ENCODE measurements at places on chromosomes 11 and 22.
A peak's percentile ranks its signal among the peaks of the same experiment; 100 is the strongest.

- DNase-seq, result no peak
Measured at GRCh38 chr11:63494975-63495374, 4.0 kb upstream of the PLAAT5 start.

DNA sequence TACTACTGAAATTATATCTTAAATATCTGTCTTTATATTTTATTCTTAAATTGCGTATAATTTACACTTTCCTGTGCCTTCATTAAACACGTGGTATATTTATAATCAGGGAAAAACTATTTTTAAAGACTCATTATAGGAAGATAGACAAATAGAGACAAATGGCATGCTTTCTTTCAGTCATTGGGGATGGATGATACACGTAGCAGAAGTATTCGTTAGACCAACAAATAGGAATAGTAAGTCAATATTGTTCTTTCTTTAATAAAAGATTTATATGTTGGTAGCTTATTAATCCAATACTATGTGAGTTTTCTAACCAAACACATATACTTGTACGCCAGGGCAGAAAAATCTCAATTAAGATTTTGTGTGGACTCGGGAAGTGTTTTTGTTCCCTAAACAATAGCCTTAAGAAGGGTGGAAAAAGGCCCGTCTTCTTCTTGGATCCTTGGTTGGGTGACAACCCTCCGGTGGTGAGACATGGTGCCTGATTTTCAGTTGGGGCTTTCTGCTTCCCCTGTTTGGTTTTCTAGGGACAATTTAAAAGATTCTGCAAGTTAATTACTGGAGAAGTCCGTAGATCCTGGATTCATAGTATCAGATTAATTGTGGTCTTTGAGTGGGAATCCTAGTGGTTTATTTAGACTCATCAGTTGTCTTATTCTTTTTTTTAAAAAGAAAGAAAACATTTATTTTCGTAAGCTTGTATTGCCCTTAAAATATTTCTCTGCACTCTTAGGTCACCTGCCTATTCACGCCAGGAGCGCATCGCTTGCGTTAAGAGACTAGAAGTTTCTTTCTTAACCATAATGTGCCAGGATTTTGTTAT, 83.5 kb upstream of the WNT7B start:
- no peak for DNase-seq

- peak; percentile 13 for DNase-seq
Measured at GRCh38 chr11:107783121-107783520, 71.3 kb upstream of the SLN start.

- no peak for DNase-seq
Measured at GRCh38 chr11:94513091-94513490, 830 bp downstream of the C11orf97 start.

DNA sequence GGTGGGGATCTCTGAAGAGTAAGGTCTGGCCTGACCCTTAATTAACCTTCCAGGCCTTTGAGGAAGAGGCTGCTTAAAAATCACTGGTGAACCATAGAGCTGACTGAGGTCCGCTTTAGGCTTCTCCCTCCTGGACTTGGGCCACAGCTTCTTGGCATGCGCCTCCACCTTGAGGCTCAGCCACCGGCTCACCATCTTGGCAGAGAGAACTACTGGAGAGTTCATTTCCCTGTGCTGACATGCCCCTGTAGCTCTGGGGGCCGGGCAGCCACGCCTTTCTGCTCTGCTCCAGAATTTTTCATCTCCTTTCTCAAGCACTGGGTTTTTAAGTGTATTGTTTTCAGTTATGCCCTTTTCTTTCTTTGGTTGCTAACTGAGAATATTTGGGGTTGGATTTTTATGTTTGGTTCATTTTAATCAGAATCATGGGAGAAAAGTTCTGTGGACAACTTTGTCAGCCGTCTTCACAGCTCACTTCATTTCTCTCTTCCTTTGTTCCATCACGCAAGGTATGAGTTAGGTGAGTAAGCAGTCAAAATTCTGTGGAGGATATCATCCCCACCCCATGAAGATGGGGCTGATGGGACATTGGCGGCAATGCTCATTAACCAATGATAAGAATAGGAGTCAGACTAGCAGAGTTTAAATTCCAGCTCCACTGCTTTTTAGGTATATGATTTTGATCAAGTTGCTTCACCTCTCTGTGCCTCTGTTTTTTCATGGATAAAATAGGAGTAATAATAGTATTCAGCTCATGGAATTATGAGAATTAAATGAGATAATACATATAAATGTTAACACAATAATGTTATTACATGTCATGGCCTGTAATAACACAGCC, 103.9 kb downstream of the DBX1 start:
- no peak for DNase-seq

DNA sequence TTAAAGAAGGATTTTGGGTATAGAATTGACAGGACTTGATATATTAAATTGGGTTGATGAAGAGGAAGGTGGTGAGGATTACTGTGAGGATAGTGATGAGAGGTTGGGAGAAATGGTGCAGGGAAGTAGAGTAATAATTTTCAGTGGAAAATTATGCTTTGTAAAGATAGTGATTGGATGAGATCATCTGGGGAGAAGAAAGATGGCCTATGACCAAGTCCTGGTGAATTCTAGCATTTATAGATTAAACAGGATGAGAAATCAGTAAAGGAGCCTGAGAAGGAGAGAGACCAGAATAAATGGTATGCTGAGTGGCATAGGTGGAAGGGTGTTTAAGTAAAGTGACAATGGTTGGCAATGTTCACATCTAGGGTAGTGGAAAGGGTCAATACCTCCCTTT, 15.0 kb downstream of the IPO7 start:
- no peak for DNase-seq

DNA sequence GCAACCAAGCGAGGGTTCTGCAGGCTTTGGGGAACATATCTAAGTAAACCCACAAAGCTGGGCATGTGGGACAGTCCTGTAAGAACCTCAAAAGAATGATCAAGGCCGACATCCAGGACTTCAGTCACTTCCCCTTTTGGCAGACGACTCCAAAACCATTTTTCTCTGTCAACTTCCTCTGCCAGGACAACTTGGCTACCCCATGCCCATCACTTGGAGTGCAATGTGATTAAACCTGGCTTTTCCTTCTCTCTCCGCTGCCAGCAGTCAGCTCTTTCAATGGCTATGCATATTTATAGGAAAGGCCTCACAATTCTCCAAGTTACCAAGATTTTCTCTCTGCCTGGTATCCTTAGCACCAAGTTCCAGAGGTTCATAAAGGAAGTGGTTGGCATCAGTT, 78.9 kb downstream of the C11orf58 start:
- DNase-seq, result no peak

DNA sequence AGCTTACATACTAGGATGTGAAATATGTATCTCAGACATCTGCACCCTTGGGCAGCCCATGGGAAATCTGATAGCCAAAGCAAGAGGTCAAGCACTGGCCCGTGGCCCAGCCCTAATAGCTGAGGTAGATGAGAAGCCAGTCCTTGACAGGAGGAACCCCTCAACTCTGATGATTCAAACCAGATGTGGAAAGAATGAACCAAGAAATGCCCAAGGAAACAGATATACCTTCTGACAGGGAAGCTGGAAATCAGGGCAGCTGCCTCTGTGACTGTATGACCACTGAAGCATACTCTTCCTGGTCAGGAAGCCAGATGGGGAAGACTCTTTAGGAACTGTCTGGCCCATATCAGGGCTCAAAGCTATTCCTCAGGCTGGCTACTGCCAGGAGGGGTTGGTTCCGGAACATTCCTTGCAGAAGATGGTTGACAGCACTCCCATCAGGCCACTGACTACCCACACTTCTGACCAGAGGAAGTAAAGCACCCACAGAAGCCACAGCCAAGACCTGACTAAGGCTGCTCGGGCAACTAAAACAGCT, 124.2 kb downstream of the SWAP70 start:
- peak; percentile 89 for DNase-seq

DNA sequence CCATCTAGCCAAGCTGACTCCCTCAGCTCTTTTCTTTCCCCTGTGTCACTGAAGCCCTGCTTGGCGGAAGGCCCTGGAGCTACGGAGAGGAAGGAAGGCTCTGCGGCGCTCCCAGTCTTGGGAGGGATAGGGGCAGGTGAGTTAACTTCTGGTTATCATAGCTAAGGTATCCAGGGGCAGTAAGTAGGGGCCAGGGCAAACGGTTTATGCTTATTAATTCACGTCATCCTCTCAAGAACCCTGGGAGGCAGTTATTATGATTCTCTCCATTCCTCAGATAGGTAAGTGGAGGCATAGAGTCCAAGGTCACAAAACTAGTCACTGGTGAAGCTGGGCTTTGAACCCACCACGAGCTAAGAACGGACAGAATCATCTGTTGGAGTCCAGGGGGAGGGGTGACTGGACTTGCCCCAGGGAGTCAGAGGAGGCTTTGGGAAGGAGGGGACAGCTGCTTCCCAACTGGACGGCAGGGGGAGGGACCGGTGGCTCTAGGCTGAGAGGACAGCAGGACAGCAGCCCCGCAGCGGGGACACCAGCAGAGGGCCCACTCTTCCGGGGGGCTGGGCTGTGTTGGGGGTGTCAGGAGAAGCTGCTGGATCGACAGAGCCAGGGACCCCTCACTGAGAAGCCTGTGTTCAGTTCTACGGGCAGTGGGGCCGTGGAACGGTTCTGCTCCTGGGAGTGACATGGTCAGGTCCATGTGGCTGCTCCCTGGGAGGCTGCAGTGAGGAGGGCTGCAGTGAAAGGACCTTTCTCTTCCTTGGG, 3.5 kb downstream of the BAIAP2L2 start:
- no peak for DNase-seq

DNA sequence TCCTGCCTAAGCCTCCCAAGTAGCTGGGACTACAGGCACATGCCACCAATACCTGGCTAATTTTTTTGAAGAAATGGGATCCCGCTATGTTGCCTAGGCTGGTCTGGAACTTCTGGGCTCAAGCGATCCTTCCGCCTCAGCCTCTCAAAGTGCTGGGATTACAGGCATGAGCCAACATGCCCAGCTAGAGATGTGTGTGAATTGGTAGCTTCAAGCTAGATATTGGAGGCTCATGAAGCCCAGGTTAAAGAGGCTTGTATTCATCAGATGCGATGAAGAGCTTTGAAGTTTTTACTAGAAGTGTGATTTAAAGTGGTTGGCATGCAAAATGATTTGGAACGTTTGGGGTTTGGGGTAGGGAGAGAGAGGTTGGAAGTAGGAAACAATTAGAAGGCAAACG, 19.6 kb downstream of the NF2 start:
- no peak for DNase-seq

GRCh38 chr11:72844356-72844755, 30.1 kb downstream of the ATG16L2 start:
- DNase-seq, result no peak

DNA sequence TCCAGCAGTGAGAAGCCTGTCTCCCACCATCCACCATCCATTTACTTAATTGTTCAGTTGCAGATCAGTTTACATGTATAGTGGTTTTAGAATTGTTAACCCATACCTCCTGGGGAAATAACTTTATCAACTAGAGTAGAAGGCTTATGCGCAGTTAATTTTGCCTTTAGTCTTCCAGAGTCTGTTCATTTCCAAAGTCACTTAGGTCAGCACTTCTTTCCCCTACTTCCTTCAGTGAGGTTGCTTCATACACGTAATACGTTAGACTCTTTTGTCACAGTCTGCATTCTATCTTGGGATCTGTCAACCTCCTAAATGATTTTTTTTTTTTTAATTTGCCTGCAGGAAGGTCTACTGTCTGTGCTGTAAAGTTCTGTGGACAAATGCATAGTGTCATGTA, 495.6 kb upstream of the ISX start:
- no peak for DNase-seq

GRCh38 chr11:112719736-112720525, 241.3 kb upstream of the NCAM1 start:
- DNase-seq, result no peak

DNA sequence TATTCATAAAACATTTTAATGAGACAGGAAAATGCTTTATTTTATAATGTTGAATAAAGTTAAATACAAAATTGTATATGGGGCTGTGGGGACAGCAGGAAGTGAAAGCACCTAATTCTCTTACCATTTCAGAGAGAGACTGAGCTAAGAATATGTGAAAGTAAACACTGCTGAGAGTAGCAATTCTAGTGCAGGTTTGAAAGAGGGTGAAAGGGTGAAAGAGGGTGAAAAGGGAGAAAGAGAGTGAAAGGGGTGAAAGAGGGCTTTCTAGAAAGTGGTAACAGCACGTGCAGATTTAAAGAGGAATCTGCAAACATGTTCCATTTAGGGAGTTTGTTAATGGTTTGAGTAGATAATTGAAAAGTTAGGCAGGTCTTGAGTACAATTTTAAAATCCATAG, 652.0 kb upstream of the CCDC90B start:
- no peak for DNase-seq

DNA sequence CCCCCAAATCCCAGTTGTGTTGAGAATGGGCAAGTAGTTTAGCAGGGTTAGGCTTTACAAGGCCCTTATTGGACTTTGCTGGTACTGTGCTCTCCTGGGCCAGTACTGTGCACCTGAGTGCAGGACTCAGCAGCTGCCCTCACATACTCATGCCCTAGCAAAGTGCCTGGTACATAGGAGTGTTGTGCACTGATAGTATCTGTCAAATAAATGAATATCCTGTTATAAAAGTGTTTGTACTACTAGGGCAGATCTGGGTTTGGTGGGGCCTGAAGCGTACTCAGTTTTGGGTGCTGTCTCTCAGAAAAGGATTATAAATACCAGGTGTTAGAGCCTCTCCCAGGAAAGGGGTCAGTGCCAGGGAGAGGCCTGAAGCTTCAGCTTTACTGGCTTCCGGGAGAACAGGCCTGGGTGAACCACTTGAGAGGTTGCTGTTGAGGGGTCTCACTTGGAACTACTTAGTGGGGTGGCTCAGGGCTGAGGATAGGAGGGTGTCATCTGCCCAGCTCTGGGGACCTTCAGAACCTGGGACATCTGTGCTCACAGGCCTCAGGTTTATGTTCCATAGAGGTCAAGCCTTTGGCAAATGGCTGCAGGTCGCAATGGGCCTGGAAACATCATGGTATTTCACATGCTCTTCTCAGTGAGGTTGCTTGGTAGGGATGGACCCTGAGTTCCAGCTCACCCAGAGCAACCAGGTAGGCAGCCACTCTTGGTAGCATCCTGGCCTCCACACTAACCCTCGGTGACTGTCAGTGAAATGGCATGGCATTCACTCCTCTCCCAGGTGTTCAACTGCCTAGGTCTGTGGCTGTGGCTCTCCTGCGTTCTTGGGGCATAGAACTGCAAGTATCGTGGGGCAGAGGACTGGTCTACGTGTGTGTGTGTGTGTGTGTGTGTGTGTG, 106.1 kb downstream of the ZBTB16 start:
- DNase-seq, result no peak

DNA sequence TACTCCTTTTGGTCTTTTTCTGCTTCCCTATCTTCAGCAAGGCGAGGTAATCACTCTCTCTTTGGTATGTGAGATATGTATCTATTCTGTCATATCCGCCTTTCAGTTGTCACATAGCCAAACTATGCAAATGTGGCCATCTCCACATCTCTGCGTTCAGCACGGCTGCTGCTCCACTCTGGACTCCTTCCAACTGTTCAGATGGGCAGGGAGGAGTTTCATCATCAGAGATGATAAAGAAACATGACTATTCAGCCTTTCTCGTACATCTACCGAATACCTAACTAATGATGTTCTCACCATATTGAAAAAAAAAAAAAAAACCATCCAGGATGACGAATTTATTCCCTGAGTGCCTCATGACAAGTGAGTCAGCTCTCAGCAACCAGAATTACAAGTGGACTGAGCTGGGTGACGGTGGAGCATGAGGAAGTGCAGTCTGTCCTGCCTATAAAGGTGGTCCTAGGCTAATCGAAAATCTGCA, 899.6 kb downstream of the OPCML start:
- DNase-seq, result peak; percentile 98

- DNase-seq, result peak; percentile 34
Measured at GRCh38 chr11:80330264-80330663, 889.4 kb upstream of the TENM4 start.
